Thymus (tissue), 14 donors: ENCODE measurements at places on chromosomes 5 and 9. TPM values are rescaled to one million over a fixed set of nuclear protein-coding genes. Genes with fewer than 3 reads are reported as not detected.

Gene BSPRY
- total RNA-seq = 2.3 TPM

Gene SPTAN1
- total RNA-seq = 109 TPM

Gene COL27A1
- total RNA-seq = 12.6 TPM

Gene F12
- total RNA-seq = 0.19 TPM

Gene BOD1
- total RNA-seq = 36.7 TPM

Gene CLIC3
- total RNA-seq = 13.6 TPM

Gene FGF10
- total RNA-seq = 0.99 TPM
